ENCODE measurements at places on chromosomes 4 and X. TPM values are rescaled to one million over a fixed set of nuclear protein-coding genes. Genes with fewer than 3 reads are reported as not detected.

- no peak overlapping the region for H3K27ac ChIP-seq
- peaks cover 5% of the 10 kb centered on the region for H3K27me3 ChIP-seq
- H3K4me1 ChIP-seq: peaks cover 3% of the 10 kb centered on the region
- DNase-seq: no peak
- H3K4me3 ChIP-seq: no peak overlapping the region
- no peaks in the 10 kb centered on the region for H3K36me3 ChIP-seq
Observed at GRCh38 chr4:5954056-5954760, 61.3 kb upstream of the CRMP1 start.

Gene HPGD
- total RNA-seq: 3.4 TPM

Gene P2RY4
- total RNA-seq: 0.17 TPM

Gene SLITRK4
- total RNA-seq: not detected

DNA sequence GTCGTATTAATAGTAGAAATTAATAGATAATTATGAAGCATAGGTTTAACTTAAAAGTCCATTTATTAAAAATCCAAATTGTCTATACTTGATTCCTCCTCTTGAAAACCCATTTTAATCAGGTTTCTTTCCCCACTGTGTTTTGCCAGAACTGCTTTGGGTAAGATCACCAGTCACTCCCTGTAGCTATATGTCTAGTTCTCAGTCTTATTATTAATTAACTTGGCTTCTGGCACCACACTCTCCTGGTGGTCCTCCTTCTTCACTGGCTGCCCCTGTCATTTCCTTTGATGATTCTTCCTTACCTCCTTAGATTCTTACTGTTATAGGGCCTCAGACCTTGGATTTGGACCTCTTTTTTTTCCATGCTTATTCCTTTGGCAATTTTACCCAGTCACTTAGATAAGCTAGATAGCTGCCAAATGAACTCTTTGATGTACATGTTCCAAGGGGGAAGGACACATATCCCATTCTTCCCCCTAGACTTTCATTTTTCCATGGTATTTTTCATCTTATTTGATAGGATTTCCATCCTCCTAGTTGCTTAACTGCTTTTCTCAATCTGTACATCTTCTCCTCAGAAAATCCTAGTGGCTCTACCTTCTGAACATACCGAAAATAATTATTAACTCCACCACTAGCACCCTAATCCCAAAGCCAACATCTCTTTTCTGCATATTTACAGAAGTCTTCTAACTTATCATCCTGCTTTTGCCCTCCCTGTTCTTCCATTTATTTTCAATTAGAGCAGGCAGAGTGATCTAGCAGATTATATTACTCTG lies 24.5 kb downstream of the GIMD1 start:
- H3K4me3 ChIP-seq: no peak overlapping the region
- no peaks in the 10 kb centered on the region for H3K27me3 ChIP-seq
- no peak for DNase-seq
- no peak overlapping the region for H3K27ac ChIP-seq

Gene FABP2
- not detected for total RNA-seq
